H54 (cell line): ENCODE measurements at places on chromosomes 11 and 22.

DNA sequence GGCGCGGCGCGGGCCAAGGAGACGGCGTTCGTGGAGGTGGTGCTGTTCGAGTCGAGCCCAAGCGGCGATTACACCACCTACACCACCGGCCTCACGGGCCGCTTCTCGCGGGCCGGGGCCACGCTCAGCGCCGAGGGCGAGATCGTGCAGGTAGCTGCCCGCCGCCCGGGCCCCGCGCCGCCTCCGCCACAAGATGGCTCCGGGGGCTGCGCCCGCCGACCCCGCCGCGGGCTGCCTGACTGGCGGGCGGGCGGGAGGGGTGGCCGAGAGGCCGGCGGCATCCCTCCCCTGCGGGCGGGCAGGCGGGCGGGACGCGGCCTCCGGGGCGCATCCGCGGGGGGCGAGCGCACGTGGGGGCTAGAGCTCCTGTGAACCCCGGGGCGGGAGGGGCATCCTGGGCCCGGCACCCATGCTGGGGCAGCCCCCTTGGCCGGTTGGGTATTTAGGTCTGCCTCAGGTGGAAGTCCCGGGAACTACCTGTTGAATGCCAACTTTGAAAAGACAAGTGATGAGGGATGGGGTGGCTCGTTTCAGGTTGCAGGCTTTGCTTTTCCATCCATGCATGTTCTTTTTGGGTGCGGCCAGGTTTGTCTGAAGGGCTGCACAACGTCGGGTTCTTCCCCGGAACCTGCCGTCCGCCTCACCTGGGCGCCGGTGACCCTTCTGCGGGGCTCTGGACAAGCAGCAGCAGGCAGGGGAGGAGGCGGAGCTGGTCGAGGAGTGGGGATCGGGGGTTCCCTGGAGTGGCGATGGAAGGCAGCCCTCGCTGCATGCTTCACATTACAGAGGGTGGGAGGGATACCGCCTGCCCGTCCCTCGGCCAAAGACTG is 760 bp downstream of the ZNRF3 start:
- no peak for DNase-seq

GRCh38 chr11:952406-953385 is 27.0 kb downstream of the AP2A2 start:
- DNase-seq: no peak

DNA sequence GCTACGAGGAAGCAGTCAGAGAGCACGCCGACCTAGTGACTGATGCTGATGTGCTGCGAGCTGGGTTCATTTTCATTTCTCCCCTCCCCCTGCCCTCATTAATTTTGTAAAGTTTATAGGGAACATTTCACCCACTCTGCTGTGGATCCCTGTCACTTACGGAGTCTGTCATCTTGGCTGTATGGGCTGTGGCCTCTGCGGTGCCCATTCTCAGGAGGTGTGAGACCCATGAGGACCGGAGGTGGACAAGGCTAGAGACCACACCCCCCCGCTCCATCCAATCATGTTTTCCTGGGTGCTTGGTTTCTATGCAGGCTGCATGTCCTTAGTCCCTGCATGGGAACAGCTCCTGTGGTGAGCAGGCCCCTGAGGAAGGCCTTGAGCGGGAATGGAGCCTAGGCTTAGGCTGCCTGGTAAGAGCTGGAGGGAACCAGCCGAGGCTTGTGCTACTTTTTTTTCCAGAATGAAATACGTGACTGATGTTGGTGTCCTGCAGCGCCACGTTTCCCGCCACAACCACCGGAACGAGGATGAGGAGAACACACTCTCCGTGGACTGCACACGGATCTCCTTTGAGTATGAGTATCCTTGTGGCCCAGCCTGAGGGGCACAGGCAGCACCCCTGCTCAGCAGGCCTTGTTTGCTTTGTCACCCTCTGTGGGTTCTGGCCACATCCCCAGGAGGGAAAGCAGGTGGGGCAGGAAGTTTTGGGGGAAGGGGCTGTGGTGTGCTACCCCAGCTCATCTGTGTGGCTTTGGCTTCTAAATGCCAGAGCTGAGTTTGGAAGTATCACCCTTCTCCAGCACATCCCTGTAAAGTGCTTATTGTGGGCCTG is 19.1 kb downstream of the CLDN5 start:
- no peak for DNase-seq

GRCh38 chr11:58796333-58796732 is 48.2 kb downstream of the GLYATL2 start:
- DNase-seq: no peak

DNA sequence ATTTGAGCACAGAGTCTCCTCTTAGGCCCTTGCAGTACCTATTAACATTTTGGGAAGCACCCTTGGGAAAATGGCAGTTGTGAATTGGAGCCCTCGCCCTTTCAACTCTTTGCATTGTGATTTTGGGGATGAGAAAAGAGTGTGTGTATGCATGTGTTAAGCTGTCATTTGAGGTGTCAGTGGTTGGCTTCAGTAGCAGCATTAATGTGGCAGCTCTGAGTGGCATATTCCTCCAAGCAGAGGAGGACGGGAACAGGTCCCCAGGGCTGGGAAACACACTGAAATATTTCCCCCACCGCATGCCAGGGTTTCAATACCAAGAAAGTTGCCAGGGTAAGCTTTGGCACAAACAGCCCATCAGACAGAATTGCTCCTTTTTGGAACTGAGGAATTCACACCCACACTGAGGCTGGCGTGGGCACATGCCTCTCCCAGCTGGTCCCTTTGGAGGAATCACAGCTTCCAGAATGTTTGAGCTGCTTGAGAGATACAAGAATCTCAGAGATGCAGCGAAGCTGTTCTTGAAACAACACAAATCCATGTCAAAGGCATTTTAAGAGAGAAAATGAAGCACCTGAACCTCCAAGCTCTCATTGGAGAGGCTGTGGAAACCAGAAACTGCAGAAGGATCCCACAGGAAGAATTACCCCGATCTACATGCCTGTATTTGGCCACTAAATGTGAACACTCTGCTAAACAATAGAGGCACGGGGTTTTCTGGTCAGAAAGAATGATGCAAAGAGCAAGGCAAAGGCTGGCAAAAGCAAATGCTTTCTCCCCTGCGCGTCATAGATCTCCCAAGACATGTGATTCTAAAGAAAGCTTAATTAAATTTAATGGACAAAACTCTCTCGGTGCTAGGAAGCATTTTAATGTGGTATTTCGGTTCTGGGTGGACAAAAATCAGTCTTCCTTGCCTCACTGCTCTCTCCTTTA is 67.2 kb upstream of the RCN1 start:
- DNase-seq: no peak

DNA sequence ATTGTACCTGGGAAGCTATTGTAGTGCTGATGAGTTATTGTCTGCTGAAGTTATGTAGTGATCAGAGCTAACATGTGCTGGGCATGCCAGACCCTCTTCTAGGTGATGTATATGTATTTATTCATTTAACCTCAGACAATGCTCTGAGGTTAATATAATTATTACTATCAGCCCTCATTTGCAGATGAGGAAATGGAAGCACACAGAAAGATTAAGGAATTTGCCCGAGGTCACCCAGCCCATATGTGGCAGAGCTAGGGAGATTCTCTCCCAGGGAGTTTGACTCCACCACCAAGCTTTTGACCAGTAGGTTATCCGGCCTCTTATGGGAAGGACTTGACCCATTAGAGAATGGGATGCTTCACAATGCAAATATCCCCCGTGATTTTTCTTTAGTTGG is 114.2 kb upstream of the NAV2 start:
- DNase-seq: no peak

DNA sequence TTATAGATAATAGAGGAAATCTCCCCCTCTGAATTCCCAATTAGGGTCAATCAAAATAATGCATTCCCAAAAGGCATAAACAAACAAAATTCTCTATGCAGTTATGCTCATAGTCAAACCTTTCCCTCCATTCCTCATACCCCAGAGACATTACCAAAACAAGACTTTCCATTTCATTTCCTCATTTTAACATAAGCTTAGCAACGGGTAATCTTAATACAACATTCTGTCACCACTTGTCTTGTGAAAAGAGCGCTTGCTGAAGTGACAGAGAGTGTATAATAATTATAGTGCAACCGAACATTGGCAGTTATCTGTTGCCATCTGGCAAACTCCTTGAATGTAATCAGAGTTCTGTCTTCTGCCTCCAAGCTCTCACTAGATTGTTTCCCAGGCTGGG is 1.2 kb upstream of the SLN start:
- DNase-seq: no peak

DNA sequence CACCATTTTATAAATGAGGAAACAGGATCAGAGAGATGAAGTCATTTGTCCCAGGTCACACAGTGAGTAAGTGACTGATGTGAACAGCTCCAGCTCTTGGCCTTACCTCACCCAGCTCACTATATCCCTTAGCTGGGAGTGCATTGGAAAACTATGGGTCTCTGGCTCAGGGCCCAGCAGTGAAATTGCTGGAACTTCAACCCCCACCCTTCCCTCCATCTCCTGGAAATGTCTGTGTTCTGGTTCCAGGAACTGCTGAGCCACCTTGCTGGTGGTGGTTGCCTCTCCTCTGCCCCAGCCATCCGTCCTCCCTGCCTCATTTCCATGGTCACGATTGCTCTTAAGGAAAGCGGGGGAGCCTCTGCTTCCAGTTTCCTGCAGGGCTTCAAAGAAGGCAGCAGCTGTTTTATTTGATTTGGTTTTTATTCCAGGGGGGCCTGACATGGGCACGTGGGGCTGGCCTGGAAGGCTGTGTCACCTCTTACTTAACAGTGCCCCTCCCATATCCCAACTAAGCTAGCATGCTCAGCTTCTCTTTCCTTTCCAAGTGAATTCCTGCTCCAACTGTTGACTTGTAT is 46.2 kb upstream of the CSTF3 start:
- DNase-seq: no peak
